ENCODE measurements at places on chromosomes 5 and 9.

DNA sequence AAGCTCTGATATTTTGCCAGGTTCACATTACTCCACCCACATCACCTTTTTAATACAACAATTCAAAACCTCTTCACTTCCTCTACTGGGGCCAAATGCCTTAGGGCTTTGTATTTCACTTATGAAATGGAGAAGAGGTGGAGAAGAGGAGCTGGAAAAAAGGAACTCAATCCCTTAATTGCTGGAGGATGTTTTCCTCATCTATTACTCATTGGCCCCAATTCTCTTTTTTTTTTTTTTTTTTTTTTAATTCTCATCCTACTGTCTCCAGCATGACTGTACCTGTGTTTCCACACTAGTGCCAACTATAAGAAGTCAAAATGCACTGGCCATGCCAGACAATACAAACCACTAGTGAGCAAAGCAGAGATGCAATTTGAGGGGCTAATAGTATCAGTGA lies 20.9 kb downstream of the FAM13B start:
- no peak for DNase-seq

DNA sequence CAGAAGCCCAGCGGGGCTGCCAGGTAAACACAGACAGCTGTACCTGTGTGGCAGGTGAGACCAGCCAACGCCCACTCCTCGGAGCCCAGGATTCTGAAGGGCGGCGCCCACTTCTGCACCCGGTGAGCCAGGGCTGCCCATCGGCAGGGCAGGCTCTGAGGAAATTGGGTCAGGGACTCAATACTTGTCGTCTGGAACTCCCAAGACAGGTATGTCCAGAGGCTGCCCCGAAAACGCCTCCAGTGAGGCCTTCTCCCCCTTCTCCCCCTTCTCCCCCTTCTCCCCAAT lies 19.8 kb downstream of the GLT6D1 start:
- DNase-seq: no peak

GRCh38 chr5:94903726-94904125 lies 285.3 kb downstream of the SLF1 start:
- DNase-seq: no peak

DNA sequence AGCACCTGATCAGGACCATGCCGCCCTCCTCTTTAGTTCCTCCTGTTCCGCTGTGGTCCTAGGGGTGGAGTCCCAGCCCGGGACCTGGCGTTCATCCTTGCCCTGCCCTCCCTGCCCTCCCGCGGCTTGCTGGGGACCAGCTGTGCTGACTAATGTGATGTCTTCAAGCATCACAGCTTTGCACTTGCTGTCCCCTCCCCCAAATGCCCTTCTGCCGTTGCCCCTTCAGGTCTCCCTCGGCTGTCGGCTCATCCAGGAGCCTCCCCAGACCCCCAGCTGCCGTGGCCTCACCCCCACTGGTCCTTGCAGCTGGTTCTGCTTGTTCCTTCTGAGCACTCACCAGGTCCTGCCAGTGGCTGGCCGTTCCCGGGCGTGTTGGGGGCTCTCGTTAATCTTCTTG lies 19.9 kb downstream of the RXRA start:
- no peak for DNase-seq

DNA sequence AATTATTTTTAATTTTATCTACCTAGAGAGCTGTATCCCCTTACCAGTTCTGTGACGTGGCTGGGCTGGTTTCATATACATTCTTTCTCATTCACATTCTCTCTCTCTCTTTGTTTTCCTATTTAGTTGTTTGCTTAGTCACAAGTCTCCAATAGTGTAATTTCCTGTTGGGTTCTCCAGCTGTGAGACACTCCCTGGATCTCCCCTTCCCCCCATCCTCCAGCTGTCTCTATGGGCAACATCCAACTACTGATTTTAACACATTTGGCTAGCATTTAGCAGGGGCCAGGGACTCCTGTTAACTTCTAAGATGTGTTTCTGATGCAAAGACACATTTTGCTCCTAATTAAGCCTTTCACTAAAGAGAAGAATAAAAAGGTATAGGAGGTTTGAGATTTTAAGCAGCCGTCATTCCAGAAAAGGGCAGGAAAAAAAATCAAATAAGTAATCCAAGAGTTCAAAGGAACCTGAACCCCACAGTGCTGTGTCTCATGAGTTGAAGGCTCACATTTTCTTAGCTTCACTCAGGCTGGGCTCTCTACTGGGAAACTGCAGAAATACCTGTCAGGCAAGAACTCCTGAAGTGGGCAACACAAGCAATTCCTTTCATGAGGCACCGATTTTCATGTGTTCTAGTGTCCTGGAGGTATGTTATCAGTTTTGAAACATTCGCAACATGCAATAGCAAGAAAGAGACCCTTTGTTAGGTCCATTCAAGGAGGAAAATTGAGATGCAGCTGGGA lies 198.7 kb upstream of the C9orf72 start:
- peak; percentile 23 for DNase-seq

GRCh38 chr5:10727861-10728260 lies 33.2 kb downstream of the DAP start:
- DNase-seq: no peak

- DNase-seq: no peak
Measured at GRCh38 chr9:95766906-95767305, 108.6 kb upstream of the ERCC6L2 start.

DNA sequence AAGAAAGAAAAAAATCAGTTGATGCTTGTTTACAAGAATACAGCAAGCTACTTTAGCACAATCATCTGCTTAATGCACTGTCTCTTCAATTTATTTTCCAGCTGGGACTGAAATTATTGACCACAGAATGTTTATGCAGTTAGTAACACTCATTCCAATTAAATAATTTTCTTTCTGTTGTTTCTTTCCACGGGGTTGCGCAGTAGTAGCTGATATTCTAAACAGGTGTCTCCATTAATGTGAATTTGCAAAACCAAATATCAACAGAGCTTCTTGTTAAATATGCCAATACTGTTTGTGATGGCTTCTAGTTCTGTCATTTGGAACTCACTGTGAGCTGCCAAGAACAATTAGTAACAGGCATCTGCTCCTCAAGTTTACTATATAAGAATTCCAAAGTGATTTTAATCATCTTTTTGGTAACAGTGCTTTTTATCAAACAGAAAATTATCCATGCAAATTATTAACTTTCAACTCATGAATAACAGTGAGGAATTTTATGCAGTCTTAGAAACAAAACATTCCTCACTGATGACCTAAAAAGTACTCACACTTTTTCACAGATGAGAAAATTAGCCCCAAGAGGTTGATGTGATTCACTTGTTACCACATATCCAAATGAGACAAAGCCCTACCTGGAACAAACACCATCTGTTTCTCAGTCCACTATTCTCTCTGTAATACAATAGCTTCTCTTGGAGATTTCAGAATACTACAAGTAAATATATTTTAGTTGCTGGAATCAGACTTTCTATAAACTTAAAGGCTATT lies 567.6 kb upstream of the RGMB start:
- no peak for DNase-seq

DNA sequence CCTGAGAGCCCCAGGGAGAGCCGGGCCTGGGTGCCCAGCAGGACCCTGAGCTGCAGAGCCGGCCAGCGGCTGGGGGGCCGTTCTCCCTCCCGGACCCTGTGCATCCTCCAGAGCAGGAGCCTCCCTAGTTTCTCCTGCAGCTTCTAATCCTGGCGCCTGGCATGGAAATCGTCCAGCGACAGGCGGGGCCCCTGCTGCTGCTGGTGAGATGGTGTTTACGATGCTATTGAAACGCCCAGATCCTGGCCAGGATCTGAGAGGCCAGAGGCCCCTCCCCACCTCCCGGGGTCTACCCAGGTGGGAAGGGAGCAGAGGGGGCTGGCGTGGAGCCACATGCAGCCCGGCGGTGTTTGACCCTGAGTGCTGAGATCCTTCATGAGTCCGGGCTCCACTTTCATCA lies 38.2 kb upstream of the CEP72 start:
- DNase-seq: peak; percentile 74

- no peak for DNase-seq
Measured at GRCh38 chr9:5428794-5429528, 8.8 kb downstream of the PLGRKT start.

DNA sequence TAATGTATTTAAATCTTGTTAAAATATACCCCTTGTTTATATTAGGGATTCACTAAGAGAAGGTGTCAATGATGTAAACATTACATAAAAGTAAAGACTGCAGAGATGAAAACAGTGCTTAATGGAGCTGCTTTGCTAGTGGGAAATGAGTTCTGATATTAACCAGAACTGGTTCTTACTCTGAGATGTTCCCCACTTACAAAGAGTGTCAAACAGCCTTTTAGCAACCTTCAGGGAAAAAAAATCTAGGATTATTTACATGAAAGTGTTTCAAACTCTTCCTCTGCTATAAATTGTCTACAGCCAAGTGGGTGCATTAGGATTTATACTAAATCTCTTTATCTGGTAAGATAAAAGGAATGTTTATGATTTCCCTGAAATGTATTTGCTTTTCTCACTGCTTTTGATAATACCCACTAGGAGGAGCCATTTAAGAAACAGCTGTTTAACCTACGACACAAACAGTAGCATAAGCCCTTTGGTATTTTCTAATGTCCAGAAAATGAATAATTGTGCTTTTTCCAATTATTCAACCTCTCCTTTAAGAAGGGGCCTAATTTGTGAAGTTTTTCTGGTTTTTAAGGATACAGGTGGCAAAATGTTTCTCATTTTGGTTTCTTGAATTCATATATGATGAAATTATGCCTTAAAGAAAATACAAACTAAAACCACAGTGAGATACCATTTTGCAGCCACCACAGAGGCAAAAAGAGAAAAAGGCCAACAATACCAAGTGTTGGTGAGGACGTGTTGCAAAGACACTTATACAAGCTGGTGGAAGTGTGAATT lies 186.3 kb downstream of the TLE4 start:
- no peak for DNase-seq

GRCh38 chr5:40554813-40555212 lies 124.9 kb upstream of the PTGER4 start:
- no peak for DNase-seq

- DNase-seq: no peak
Measured at GRCh38 chr9:89839952-89840351, 235.1 kb downstream of the GADD45G start.

GRCh38 chr9:130212543-130213297 lies 40.5 kb downstream of the NCS1 start:
- DNase-seq: no peak

- DNase-seq: no peak
Measured at GRCh38 chr9:110142868-110143481, 65.0 kb downstream of the C9orf152 start.

GRCh38 chr9:5819174-5819573 lies 13.7 kb downstream of the ERMP1 start:
- DNase-seq: no peak

GRCh38 chr5:173327948-173328843 lies at the start of gene STC2:
STC2 (minus strand) TSS chr5:173328414; CDS start chr5:173328193, 221 bp downstream.
- DNase-seq: peak; percentile 62

- DNase-seq: no peak
Measured at GRCh38 chr5:6508931-6509330, 60.3 kb downstream of the UBE2QL1 start.

- DNase-seq: no peak
Measured at GRCh38 chr5:117161718-117162335, 587.2 kb upstream of the SEMA6A start.

DNA sequence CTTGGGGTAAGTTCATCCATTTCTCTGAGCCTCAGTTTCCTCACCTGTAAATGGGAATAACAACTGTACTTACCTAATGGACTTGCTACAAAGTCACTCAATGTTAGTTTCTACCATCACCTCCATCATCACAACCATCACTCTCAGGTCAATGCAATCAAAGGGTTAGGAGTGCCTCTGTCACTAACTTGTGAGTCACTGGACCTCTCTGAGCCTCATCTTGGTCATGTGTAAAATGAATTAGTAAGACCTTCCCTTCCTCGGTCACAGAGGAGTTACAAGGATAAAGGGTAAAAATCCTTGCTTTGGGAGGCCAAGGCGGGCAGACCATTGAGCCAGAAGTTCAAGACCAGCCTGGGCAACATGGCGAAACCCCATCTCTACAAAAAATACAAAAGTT lies 12.8 kb downstream of the FABP6 start:
- DNase-seq: no peak

DNA sequence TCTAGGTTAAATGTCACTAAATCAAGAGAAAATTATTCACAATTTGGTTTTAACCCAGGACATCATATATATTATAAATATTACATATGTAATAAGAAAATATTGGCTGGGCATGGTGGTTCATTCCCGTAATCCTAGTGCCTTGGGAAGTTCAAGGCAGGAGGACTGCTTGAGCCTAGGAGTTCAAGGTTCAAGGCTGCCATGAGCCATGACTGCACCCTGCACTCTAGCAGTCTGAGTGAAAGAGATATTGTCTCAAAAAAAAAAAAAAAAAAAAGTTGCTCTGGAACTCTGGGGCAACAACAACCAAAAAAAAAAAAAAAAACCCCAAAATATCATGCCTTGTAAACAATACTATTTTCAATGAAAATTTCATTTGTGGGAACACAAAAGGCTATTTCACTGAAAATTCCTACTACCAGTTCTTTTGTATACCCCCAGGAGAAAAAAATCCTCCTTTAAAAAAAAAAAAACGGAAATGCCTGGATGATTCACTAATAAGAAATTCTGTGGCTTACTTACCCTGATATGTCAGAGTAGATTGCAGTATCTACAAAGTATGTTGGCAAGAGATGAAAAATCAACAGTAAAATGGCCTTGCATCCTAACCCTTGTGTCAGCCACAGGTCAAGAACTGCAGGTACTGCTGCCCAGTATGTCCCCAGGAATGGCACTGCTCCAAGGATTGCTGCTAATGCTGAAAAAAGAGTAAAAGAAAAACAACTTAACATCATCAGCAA lies 22.6 kb upstream of the CTNNAL1 start:
- no peak for DNase-seq

GRCh38 chr5:14251733-14252132 lies 108.6 kb downstream of the TRIO start:
- no peak for DNase-seq

DNA sequence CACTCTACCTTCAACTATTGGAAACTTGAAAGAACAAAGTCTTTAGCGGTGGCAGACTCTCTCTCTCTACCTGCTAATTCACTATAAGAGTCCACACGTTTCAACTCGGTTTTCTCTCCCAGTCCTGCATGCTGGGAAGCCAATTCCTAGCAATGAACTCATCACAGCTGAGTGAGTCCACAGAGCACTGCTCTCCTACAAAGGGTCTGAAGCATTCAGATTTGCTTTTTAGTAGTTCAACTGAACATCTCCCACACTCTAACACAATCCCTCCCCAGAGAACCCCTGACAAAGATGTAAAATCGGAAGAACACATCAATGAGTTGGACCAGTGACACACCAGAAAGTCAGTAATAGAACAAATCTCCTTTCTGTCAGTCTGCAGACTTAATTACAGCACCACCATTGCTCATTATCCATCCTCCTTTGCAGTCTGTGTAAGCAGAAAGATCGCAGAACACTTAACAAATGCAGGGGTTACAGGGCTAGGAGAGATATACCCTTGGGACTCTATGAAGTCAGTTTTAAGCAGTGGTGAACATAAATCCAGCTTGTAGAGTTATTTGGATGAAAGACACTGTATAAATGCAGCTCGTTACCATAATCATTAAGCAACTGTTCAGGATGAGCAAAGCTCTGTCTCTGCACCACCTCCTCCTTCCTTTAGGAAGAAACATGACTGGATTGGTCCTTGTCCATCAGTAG lies 353.4 kb upstream of the GRIA1 start:
- no peak for DNase-seq

GRCh38 chr9:135683401-135684034 lies 15.8 kb downstream of the SOHLH1 start:
- DNase-seq: no peak
